ENCODE measurements at places on chromosomes 5 and 9. TPM values are rescaled to one million over a fixed set of nuclear protein-coding genes. Genes with fewer than 3 reads are reported as not detected.

S1PR3 gene
- 173 TPM for total RNA-seq

PCA3 gene
- not detected for total RNA-seq

PCSK1 gene
- 0.14 TPM for total RNA-seq

CDKN2B-AS1 gene
- total RNA-seq = not detected

PCDHB14 gene
- 10.2 TPM for total RNA-seq

GAPT gene
- 0.14 TPM for total RNA-seq

- H3K4me1 ChIP-seq = no peaks in the 10 kb centered on the region
- no peaks in the 10 kb centered on the region for H3K27me3 ChIP-seq
- H3K36me3 ChIP-seq = no peaks in the 10 kb centered on the region
Measured at GRCh38 chr9:132447346-132447745, 37.3 kb downstream of the CFAP77 start.

GRCh38 chr5:94689908-94690307 is 71.4 kb downstream of the SLF1 start:
- no peaks in the 10 kb centered on the region for H3K36me3 ChIP-seq
- H3K27ac ChIP-seq = no peak overlapping the region
- DNase-seq = no peak
- H3K4me1 ChIP-seq = no peaks in the 10 kb centered on the region
- no peak overlapping the region for H3K4me3 ChIP-seq
- no peaks in the 10 kb centered on the region for H3K27me3 ChIP-seq

- H3K4me3 ChIP-seq = no peak overlapping the region
- no peaks in the 10 kb centered on the region for H3K36me3 ChIP-seq
- DNase-seq = no peak
- H3K27ac ChIP-seq = no peak overlapping the region
- H3K4me1 ChIP-seq = no peaks in the 10 kb centered on the region
- H3K27me3 ChIP-seq = no peaks in the 10 kb centered on the region
Measured at GRCh38 chr9:68940573-68940972, 73.3 kb downstream of the PRKACG start.

DNA sequence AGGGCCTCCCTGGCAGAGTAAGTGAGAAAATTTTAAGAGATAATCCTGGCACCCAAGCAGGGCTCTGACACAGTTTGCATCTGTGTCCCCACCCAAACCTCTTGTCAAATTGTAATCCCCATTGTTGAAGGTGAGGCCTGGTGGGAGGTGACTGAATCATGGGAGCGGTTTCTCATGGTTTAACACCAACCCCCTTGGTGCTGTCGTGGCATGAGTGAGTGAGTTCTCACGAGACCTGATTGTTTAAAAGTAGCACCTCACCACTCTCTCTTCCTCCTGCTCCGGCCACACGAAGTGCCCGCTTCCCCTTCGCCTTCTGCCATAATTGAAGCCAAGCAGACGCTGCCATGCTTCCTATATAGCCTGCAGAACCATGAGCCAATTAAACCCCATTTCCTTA is 80.1 kb downstream of the FBXW11 start:
- no peaks in the 10 kb centered on the region for H3K36me3 ChIP-seq
- H3K27ac ChIP-seq = no peak overlapping the region
- no peaks in the 10 kb centered on the region for H3K27me3 ChIP-seq
- no peaks in the 10 kb centered on the region for H3K4me1 ChIP-seq

DNA sequence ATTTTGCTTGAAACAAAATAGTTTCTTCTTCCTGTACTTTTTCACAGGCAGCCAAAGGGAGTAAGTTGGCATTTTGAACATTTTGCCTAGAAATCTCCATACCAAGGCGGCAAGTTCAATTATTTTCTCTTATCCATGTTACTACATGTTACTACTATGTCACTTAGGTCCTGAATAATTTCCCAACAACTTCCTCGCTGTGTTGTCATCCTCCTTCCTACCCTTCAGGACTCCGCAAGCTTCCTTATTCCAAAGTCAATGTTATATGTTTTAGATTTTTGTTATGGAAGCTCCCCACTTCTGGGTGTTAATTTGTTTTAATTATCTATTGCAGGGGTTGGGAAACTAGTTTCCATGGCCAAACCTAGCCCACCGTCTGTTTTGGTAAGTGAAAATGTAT is 9.9 kb upstream of the B4GALT1 start:
- H3K36me3 ChIP-seq = no peaks in the 10 kb centered on the region
- no peak overlapping the region for H3K27ac ChIP-seq

- no peaks in the 10 kb centered on the region for H3K27me3 ChIP-seq
- H3K36me3 ChIP-seq = no peaks in the 10 kb centered on the region
- no peak overlapping the region for H3K27ac ChIP-seq
- H3K4me3 ChIP-seq = no peak overlapping the region
Measured at GRCh38 chr5:138654281-138654867, 79.2 kb upstream of the HSPA9 start.

GRCh38 chr9:73596321-73596720 is 444.7 kb downstream of the ANXA1 start:
- H3K36me3 ChIP-seq = no peaks in the 10 kb centered on the region
- no peak overlapping the region for H3K4me3 ChIP-seq
- no peaks in the 10 kb centered on the region for H3K27me3 ChIP-seq
- H3K27ac ChIP-seq = no peak overlapping the region
- DNase-seq = no peak
- no peaks in the 10 kb centered on the region for H3K4me1 ChIP-seq

DNA sequence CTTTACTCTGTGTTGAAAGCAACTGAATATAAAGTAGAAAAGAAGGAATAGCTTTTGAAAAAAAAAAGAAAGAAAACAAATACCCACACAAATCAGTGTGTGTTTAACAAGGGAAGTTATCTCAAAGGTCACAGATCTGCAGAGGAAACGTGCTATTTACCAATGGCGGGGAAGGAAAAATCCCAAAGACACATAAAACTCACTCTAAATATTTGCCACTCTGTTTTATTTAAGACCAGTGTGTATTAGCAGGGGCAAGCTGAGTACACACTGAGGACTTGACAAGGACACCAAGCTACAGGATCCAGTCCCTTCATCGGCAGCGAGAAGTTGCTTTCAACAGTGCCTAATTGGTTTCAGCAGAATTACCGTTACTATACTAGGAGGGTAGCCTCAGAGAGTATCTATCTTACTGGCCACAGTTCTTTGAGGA is 252.5 kb downstream of the DEPDC1B start:
- no peak for DNase-seq
- H3K36me3 ChIP-seq = no peaks in the 10 kb centered on the region
- H3K27ac ChIP-seq = no peak overlapping the region
- H3K27me3 ChIP-seq = no peaks in the 10 kb centered on the region
- peaks cover 29% of the 10 kb centered on the region for H3K4me1 ChIP-seq

GRCh38 chr9:34566322-34566721 is 23.2 kb downstream of the CNTFR start:
- no peak overlapping the region for H3K4me3 ChIP-seq
- H3K36me3 ChIP-seq = no peaks in the 10 kb centered on the region
- no peak overlapping the region for H3K27ac ChIP-seq
- DNase-seq = no peak
